ENCODE measurements at places on chromosomes 12 and 14.
A peak's percentile ranks its signal among the peaks of the same experiment; 100 is the strongest.

GRCh38 chr12:59459966-59460660 is 135.7 kb upstream of the SLC16A7 start:
- DNase-seq: no peak

GRCh38 chr12:51217133-51217967 is 512 bp downstream of the POU6F1 start:
- DNase-seq: peak; percentile 81

DNA sequence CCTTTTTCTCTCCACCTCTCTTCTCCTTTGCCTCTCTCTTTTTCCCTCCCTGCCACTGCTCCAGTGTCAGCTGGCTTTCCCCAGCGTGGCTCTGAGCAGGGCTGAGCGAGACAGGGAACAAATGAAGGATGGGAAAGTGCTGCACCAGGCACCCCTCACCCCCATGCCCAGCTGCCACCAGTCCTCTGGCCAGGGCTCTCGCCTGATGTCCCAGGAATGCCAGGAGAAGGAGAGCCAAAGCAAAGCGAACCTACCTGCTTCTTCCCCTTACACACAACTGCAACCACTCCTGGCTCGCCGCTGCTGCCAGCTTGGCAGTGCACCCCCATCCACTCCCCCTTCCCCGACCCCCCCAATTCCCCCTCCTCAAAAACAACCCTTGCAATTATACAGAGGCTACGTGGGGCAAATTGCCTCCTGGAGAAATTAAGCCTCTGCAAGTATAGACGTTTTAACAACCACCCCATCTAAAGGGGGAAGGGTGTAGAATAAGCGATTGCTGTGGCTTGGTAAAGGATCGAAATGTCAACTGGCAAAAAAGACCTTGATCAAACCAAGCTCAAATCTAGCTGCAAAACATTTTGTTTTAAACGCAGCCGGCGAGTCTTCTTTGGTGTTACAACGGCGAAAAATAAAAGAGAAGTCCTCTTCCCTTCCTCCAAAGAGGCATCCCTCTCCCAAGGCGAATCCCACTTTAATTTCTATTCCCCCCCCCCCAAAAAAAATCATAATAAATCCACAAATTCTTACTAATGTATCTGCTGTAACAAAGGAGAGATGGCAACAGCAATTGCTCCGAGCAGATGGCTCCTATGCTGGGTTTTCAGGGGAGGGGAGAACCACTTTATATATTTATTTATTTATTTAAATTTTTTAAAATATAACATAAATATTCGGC is 2.9 kb downstream of the BCL11B start:
- no peak for DNase-seq

GRCh38 chr12:53781228-53781801 is 29.5 kb upstream of the CISTR start:
- no peak for DNase-seq

GRCh38 chr12:112422531-112422930 is 3.8 kb downstream of the PTPN11 start:
- no peak for DNase-seq

- DNase-seq: no peak
Observed at GRCh38 chr12:27667540-27667939, 28.7 kb upstream of the REP15 start.

GRCh38 chr12:26633591-26634210 is 199.3 kb downstream of the ITPR2 start:
- DNase-seq: no peak

GRCh38 chr12:27730097-27730588 is 19.5 kb downstream of the MRPS35 start:
- no peak for DNase-seq

- DNase-seq: no peak
Observed at GRCh38 chr12:68630050-68630449, 19.4 kb downstream of the RAP1B start.

DNA sequence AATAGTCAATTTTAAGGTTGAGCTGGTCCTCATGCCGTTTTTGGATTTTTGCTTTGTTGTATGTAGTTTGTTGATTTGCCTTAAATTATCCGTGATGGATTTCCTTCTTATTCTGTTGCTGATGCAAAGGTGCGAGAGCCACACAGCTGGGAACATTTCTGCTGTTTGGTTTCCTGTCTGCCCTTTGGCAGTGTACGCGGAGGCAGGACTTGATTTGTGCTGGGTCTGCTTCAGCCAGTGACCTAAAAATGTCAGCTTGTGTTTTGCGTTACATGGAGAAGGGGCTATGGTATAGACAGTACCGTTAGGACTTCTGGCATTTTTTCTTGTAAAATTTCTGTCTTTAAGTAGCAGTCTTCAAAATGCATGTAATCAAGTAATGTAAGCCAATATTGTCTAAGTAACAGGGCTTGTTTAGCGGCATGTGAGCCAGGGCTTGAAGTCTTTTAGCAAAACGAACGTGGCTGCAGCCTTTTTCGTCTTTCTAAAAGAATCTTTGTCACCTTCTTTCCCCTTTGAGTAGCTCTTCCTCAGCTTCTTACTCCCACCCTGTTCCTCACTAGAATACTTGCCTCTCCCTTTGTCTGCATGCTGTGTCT is 18.2 kb upstream of the RD3L start:
- no peak for DNase-seq

DNA sequence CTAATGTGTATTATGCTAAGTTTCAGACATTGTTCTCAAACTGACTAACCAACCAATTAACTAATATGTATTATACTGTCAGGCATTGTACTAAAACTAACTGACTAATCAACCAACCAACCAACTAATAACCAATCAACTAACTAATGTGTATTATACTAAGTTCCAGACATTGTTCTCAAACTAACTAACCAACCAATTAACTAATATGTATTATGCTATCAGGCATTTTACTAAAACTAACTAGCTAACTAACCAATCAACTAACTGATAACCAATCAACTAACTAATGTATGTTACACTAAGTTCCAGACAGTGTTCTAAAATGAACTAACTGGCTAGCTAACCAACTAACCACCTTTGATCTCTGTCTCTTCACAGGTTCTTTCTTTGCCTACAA is 152.3 kb downstream of the SUDS3 start:
- no peak for DNase-seq

GRCh38 chr14:34715127-34715863 is 902 bp upstream of the CFL2 start:
- DNase-seq: no peak

GRCh38 chr12:54583726-54584125 is 4.7 kb downstream of the PPP1R1A start:
- DNase-seq: no peak

- DNase-seq: no peak
Observed at GRCh38 chr14:75009176-75009575, 6.5 kb downstream of the EIF2B2 start.

DNA sequence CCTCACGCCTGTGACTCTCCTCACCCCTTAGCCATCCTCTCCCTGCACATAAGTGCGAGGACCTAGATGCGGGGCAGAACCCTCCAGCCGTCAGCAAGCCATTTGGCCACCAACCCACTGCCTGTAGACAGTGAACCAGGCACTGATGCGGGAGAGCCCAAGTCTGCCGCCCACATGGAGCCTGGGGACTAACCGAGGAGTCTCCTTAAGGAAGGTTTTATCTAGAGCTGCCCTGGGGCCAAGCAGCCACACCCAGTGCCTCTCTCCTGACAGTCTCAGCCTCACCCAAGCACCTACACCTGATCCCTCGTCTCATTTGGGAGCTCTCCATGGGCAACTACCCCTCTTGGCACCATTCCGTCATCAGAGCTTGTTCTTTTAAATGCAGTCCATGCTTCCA is 72.7 kb downstream of the CHGA start:
- no peak for DNase-seq

DNA sequence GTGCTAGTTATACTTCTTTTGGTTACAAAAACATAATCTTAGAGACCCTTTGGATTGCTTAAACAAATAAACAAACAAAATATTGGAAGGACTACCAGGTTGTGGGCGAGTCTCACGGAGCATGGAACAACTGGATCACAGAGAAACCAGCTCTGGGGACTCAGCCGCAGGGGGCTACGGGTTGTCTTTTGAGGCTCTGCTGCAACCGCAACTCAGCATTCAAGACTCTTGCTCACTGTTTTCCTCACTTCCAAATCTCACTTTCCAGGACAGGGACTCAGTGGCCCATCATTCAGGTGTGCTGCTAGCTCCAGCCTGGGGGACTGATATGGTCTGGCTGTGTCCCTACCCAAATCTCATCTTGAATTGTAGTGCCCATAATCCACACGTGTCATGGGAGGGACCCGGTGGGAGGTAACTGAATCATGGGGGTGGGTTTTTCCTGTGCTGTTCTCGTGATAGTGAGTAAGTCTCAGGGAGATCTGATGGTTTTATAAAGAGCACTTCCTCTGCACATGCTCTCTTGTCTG is 14.0 kb upstream of the SERPINA4 start:
- no peak for DNase-seq

- no peak for DNase-seq
Observed at GRCh38 chr12:110775997-110776396, 33.3 kb upstream of the PPP1CC start.

- DNase-seq: peak; percentile 45
Observed at GRCh38 chr14:77707355-77707723, 484 bp downstream of the ALKBH1 start.

GRCh38 chr14:35122696-35123387 is 490 bp downstream of the PRORP start:
- no peak for DNase-seq

DNA sequence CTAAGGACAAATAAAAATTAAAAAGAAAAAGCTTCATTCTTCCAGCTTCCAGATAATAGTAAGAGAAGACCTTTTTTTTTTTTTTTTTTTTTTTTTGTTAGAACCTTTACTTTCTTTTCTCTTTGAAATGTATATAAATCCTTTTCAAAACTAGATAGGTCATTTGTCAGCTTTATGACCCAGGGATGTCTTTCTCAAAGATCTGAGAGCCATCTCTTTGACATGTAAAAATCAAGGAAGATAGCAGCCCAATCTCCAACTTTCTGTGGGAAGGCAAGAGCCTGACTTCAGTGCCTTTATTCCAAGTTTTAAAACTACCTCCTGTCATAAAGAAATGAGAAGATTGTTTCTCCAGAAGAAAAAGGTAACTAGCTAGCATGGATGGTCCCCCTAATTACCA is 203.3 kb upstream of the LRFN5 start:
- no peak for DNase-seq

DNA sequence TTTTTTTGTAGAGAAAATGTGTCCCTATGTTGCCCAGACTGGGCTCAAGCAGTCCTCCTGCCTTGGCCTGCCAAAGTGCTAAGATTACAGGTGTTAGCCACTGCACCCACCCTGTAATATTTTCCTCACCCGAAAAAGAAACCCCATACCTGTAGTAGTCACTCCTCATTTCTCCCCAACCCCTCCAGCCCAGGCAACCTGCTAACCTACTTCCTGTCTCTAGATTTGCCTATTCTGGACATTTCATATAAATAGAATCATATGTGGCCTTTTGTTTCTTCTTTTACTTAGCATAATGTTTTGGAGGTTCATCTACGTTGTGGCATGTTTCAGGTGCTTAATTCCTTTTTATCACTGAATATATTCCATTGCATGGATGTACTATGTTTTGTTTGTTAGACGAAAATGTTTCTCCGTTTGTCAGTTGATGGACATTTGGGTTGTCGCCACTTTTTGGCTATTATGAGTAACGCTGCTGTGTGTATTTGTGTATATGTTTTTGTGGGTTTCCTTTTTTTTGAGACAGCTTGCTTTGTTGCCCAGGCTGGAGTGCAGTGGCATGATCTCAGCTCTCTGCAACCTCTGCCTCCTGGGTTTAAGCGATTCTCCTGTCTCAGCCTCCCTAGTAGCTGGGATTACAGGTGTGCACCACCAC is 6.2 kb downstream of the ANKRD13A start:
- no peak for DNase-seq

GRCh38 chr12:47991106-47992061 is 12.9 kb downstream of the COL2A1 start:
- peak; percentile 86 for DNase-seq

DNA sequence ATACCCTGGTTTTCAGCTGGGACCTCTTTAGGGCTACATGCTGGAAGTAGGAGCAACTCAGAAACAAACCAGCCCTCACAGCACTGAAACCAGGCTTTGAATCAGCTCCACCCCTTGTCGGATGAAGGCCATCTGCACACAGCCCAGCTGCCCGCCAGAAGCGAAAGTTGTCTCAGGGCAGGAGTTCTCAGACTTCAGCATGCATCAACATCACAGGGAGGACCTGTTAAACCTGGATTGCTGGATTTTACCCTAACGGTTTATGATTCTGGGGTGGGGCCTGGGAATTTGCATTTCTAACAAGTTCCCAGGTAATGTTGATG is 10.9 kb downstream of the SYNDIG1L start:
- no peak for DNase-seq

GRCh38 chr12:122855928-122856831 is 20.9 kb downstream of the HIP1R start:
- DNase-seq: no peak

DNA sequence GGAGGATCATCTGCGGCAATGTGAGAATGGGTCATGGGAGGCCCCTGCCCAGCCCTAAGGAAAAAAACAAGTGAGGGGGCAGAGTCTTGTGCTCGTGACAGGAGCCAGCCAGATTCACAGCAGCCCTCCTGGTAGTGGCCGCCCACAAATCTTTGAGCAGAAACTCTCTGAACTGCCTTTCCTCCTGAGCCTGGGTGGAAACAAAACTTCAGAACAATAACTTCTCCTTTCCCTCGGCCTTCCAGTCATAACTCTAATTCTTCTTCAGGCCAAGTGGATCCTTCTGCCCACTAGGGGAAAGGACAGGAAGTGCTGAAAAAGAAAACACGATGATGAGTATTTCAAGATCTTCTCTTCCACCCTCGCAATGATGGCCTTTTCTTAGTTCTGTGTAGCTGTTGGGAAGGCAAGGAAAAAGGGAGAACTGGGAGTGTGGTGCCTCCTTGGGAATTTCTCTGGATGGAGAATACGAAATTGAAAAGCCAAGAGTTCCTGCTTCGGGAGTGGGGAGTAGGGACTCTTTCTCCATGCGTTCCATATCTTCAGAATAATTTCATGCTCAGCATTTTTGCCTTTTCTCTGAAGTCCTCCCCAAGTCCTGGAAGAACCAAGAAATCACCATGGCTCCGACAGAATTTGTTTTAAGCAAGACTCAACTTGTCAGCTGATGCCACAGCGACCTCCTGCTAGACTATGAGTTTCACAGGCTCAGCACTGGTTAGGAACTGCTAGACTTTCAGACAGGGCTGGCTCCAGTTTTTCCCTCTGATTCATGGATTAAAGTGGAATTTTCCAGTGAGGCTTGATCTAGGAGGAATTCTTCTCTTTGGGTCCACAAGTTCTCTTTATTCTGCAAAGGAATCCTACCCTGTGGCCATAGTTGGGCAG is 188.9 kb downstream of the CAND1 start:
- no peak for DNase-seq

- DNase-seq: no peak
Observed at GRCh38 chr14:51545396-51545795, 106.3 kb upstream of the FRMD6 start.

DNA sequence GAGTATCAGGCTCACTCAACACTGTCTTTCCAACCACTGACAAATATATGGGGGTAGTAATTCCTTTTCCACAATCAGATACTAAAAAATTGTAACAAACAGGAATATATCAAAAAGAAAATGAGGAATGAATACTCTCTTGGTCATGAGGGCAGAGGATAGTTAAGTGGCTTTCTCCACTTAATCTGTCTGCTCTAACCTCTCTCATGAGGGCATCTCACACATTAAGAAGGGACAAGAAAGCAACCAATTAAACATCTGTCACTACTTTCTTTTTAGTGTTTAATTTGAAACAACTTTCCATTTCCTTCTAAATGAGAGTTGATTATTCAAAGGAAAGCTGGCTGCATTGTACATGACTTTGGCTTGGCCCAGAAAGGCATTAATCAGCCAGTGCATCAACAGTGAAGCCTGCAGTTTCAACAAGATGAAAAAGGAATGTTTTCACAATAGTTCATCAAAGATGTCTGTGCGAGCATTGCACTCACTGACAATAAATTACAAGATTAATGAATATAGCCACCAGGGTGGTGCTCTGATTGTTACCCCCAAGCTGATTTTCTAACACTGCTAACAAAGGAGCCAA is 142.0 kb downstream of the SEC23A start:
- no peak for DNase-seq
